ENCODE measurements at places on chromosomes 11 and 22. TPM values are rescaled to one million over a fixed set of nuclear protein-coding genes. Genes with fewer than 3 reads are reported as not detected.

- no peak for DNase-seq
These were observed 298.8 kb downstream of the SWAP70 start for GRCh38 chr11:9962722-9963121.

- DNase-seq: no peak
These were observed 111.4 kb downstream of the ATXN10 start for GRCh38 chr22:45783021-45783420.

DNA sequence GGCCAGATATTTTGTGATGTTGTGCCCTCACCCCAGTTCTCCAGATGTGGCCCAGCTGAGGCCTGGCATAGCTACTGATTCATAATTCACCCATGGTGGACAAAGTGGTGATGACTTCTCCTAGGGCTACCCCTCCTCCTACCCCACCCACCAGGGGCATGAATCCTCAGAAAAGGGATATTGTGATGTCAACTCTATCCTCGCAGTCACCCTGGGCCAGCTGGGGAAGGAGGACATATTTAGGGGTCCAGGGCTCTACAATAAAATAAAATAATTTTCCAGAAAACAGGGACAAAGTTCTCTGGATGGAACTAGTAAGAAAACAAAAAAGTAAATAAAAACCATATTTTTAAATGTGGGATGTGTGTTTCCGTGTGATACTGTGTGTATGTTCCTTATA is at the start of gene UBQLNL:
UBQLNL (minus strand) TSS at position 101 of the 400 bp plus-strand sequence. CDS start 258 bp downstream, outside the sequence.
- DNase-seq: no peak

DNA sequence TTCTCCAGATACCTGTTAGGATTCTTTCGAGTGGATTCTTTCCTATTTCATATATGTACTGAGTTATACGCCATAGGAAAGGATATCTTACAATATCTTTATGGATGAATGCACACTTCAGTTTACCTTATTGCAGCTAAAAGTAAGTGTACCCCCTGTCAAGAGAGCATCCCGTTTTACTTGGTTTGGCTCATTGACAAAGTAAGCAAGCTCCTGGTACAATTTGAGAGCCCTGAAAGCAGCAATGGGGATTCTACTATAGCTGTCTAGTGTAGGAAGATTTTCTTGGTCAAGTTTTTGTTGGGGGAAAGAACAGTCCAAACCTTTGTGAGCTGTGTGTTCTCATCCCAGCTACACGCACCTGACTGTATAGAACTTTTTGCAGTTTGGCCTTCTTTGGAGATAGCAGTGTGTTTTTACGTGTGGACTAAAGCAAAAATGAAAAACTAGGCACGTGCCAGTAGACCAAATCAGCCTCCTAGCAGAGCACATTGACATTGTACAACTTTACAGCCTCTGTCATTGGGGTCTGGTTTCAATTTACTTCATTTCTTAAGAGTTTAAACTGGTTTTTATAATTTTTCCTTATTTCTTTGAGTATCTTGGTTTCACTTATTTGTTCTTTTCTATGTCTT is 44.0 kb downstream of the PPP6R3 start:
- no peak for DNase-seq

- DNase-seq: peak; percentile 43
These were observed 979 bp downstream of the ZBED5 start for GRCh38 chr11:10856689-10857458.

GRCh38 chr11:19762266-19762665 is 49.6 kb downstream of the NAV2 start:
- DNase-seq: no peak

- DNase-seq: no peak
These were observed 936 bp downstream of the IL17REL start for GRCh38 chr22:50011447-50012210.

DNA sequence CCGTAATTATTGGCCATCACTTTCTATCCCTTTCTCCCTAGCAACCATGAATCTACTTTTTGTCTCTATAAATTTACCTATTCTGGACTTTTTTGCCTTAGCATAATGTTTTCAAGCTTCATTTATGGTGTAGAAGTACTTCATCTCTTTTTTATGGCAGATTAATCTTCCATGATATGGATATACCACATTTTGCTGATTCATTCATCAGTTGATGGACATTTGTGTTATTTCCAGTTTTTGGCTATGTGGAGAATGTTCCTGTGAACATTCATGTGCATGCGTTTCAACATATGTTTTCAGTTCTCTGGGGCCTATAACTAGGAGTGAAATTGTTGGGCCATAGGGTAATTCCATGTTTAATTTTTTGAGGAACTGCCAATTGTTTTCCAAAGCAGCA is 12.8 kb downstream of the CAPN1 start:
- DNase-seq: no peak

DNA sequence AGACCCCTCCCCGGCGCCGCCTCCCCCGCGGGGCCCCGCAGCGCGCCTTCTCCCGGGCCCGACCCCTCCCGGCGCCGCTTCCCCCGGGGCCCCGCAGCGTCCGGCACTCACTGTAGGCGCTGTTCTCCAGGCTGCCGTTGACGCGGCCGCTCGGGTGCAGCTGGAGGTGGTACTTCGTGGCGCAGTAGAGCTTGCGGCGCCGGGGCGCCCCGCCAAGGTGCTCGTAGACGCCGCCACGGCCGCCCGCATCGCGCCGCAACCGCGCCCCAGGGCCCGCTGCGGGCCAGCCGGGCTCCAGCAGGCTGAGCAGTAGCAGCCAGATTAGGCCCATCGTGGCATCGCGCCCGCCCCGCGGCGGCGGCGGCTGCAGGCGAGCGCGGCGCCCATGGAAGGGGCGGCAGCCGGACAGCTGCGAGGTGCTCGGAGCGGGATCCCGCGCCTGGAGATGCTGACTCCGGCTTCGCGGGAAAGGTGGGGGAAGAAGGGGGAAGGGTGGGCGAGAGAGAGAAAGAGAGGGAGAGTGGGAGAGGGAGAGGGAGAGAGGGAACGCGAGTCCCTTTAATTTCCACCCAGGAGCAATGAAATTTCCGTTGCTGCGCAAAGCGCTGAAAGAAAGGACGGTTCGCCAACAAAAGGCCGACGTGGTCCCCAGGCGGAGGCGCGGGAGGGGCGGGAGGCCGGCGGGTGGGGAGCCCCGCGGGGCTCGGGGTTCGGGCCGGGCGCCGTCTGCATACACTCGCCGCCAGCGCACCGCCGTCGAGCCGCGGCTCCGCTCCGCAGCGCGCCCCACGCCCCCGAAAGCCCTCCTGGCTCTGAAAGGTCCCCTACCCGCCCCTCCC is at the start of gene FGF3:
FGF3 (minus strand) TSS at position 814 of the 839 bp plus-strand sequence; CDS start at position 331, 483 bp downstream.
- no peak for DNase-seq

- DNase-seq: no peak
These were observed 203.8 kb downstream of the CASP12 start for GRCh38 chr11:104694259-104695064.

GRCh38 chr11:118002541-118003423 is 16.6 kb downstream of the IL10RA start:
- DNase-seq: no peak

DNA sequence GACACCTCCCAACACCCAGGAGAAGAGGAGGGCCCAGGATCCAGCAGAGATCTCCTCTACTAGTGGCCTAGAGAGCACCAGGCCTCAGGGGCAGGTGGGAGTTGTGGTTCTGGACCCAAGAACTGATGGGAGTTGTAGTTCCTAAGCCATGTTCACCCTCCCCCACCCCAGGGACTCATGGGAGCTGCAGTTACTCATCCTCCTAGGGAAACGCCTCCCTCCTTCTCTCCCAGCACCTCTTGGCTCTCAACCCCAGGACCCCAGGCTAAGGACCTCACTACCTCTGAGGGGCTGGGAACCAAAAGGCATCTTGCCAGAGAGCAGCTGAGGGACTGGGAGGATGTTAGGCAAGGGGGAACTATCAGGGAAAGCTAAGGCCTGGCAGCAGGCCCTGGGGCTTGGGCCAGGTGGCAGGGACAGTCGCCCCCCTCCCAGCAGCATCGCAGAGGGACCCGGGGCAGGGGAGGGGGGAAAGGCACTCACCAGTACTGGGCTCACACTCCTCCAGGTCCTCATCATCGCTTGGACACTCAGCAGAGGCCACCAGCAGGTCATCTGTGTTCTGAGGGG is 28.9 kb downstream of the SLC22A12 start:
- no peak for DNase-seq

DNA sequence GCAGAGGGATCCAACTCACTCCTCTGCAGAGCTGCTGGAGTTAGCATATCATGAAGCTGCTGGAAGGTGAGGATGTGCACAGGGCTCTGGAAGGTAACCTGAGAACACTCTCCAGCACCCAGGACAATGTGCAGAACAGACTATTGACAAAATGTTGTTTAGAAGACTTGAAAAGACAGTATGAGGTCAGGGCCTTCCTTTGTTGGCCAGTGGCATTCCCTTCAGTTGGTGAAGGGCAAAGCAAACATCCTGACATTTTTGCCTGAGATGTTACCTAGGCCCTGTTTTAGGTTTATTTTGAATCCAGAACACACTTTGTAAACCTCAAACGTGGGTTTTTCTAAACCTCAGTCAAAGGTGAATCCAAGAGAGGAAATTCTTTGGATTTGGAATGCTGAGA is 67.8 kb downstream of the DEPDC5 start:
- DNase-seq: no peak

DNA sequence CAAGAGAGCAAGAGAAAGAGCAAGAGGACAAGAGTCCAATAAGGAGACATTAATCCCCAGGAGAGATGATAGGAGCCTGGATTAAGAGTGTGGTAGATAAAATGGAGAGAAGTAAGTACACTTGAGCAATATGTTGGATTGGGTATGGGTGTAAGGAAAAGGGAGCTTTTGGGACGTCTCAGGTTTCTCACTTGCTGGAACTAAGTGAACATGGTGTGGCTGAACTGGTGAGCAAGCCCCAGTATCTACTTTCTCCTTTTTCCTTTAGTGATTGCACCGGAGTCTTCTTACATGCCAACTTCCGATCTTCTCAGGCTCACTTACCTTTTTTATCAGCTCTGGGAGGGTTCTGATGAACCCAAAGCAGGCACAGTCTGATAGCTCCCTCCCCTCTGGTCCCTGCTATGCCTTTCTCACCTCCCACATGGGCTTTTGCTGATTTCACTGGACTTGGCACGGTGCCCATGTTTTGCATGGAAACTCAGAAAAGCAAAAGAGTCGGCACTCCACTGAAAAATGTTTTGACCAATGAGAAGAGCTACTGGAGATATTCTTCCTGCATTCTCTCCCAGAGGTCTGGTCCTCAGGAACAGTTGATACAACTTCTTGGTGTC is 14.5 kb upstream of the APLNR start:
- no peak for DNase-seq

DNA sequence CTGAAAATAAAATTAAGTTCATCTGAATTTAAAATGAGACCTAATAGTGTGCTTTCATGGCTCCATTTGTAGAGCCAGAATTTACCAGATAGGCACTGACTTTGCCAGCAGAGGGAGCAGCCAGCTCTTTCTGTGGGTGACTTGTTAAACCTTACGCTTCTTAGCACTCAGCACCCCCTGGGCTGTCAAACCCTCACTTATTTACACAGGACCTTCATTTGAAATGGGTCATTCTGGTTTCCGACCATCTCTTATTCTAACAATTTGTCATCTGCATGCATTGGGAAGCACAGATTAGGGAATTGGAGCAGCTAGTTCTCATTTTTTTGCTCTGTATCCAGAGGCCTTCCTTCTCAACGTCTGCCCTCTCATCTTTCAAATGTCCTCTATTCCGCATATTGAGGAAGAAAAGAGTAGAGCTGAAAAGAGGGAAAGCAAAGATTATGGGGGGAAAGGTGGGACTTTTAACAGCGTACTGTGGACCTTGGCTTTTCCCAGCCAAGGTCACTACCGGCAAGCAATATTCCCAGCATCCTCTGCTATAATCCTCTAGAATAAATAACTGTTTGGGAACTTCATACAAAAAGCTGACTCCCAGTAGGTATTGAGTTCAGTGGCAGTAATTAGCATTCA is 3.1 kb downstream of the ASRGL1 start:
- peak; percentile 48 for DNase-seq

DNA sequence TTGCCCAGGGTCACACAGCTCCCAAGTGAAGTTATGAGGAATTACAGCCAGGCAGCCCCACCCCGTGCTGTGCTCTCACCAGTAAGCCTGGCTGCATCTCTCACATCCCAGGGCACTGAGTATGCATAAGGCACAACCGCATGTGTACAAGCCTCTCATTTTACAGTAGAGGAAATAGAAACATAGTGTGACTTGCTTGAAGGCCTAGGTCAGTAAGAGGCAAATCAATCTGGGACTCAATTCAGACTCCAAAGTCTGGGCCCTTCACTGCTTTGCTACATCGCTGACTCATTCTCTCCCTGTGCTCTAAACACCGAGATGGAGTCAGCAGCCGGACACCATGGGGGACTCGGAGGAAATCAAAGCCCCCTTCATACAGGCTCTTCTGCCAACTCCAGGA is 7.9 kb downstream of the ABTB2 start:
- DNase-seq: no peak

GRCh38 chr11:26767060-26767459 is 45.2 kb upstream of the SLC5A12 start:
- DNase-seq: no peak

DNA sequence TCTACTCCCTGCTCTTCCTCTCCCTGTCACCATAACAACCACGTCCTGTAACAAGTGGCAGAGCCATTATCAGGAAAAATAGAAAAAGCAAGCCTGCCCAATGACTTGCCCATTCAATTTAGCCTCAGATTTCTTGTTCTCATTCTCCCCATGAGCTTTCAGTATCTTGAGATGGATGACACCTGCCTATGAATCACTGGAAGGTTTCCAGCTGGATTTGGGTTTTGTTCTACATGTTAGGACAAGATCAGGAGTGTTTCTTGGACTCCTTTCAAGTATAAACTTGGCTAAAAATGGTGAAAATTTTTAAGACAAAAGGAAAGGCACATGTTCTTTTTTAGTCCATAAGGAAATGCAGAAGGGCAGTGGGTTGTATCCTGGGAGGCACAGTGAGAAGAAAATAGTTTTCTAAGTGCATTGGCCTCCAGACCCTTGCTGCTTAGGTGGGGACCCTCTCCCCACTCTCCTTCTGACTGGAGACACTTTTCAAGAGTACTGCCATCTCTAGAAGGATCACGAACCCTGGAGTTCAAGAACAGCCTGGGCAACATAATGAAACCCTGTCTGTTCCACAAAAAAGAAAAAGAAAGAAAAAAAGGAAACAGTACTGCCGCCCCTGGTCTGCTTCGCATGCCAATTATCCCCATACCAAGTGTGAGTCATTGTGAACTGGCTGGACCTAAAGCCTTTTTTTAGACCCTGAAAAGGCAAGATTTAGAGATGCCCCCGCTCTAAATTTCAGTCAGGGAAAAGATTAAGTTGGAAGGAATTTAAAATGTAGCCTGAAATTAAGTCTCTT is 51.0 kb downstream of the MTNR1B start:
- no peak for DNase-seq

GRCh38 chr11:2933375-2934020 is 4.3 kb upstream of the PHLDA2 start:
- DNase-seq: no peak

UQCR10 gene
- 120 TPM for total RNA-seq

ABCC8 gene
- total RNA-seq: 6.1 TPM

PTPMT1 gene
- total RNA-seq: 41.8 TPM

MB gene
- not detected for total RNA-seq

TMPRSS6 gene
- total RNA-seq: not detected

OTOG gene
- total RNA-seq: not detected

LRRC32 gene
- 0.77 TPM for total RNA-seq

SCN2B gene
- 0.43 TPM for total RNA-seq

CFAP68 gene
- total RNA-seq: 22.8 TPM

H19 gene
- total RNA-seq: 71.8 TPM

SEC14L6 gene
- 3.3 TPM for total RNA-seq

DNAJB7 gene
- not detected for total RNA-seq

ADAMTS15 gene
- 7.7 TPM for total RNA-seq

Measured in neural crest cell (in vitro differentiated cells).